ENCODE measurements at places on chromosomes 11 and 22. TPM values are rescaled to one million over a fixed set of nuclear protein-coding genes. Genes with fewer than 3 reads are reported as not detected.
A peak's percentile ranks its signal among the peaks of the same experiment; 100 is the strongest.

DNA sequence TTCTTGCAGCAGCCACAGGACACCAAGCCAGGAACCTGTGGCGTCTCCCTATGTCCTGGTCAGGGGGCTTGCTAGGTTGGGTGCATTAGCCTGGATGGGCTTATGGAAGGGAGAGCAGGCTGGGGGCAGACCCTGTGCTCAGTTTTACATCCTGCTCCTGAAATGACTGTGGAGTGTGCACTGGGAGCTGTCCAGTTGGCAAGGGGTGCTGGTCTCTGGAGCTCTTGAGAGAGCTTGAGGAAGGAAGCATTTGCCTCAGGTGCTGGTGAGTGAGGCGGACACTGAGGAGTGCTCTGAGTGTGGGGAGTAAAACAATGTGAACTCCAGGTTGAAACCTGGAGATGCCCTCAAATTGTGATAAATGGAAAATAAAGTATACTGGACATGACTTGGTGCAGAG, 3.4 kb downstream of the SCGB1D4 start:
- DNase-seq: no peak

GRCh38 chr11:65353900-65354264, 669 bp upstream of the TIGD3 start:
- DNase-seq: no peak

DNA sequence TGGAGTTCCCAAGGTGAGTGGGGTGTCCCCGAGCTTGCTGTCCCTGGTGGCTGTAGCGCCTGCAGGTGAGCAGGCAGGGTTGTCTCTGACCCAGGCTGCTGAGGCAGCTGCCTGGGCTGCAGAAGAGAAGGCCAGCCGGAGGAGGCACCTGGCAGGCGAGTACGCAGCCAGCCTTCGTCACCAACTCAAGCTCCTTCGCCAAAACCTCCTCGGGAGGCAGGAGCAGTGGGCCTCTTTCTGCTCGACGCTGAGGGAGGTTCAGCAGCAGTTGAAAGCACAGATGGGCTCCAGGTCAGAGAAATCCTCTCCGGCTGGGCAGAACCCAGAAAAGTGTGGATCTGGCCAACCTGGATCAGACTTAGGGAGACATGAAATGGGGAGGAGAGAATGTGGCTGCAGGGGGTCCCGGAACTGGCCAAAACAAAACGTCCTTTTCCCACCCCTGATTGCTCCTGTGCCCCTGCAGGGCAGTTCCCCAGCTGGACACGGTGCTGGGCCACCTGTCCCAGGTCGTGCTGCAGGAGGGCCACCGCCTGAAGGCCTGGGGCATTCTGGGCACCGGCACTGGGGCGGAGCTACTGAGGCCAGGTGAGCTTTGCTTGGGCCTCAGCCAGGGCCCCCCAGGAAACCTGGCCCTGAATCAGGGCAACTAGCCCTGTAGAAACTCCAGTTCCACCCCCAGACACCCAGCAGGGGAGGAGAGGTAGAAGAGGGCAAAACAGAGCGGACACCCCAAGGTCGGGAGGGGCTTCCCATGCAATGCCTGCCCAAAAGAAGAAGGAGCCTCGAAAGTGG, 56.7 kb downstream of the BTG4 start:
- no peak for DNase-seq

DNA sequence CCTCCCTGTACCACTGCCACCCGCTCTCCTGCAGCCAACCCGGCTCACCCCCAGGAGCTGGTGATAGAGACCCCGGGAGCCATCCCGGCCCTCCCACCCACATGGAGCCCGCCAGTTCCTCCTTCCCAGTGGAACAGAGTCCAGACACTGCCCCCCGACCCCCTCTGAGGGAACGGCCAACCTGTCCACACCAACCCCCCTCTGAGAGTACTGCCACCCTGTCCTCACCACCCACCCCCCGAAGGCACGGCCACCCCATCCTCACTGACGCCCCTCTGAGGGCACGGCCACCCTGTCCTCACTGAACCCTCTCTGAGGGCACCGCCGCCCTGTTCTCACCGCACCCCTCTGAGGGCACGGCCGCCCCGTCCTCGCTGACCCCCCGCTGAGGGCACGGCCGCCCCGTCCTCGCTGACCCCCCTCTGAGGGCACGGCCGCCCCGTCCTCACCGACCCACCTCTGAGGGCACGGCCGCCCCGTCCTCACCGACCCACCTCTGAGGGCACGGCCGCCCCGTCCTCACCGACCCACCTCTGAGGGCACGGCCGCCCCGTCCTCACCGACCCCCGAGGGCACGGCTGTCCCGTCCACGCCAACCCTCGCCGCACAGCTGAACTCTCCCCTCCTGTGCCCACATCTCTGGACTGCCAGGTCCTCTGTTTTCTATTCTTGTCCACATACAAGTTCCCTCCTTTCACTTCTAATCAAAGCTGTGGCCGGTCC, 18.0 kb downstream of the TOLLIP start:
- DNase-seq: no peak

- peak; percentile 81 for DNase-seq
Measured at GRCh38 chr22:50620593-50621355, 7.2 kb downstream of the ARSA start.

SNX19 gene
- total RNA-seq: 54.9 TPM

VSTM5 gene
- 0.08 TPM for total RNA-seq
